ENCODE measurements at places on chromosomes 7 and 10. TPM values are rescaled to one million over a fixed set of nuclear protein-coding genes. Genes with fewer than 3 reads are reported as not detected.

FRMD4A gene
- total RNA-seq = 9.6 TPM

MYH16 gene
- not detected for total RNA-seq

POLR2J2 gene
- 3.3 TPM for total RNA-seq

OR2A12 gene
- total RNA-seq = not detected

TRIM73 gene
- total RNA-seq = 0.92 TPM

ITPRID1 gene
- 0.28 TPM for total RNA-seq

DDC gene
- not detected for total RNA-seq

STEAP2 gene
- 2.4 TPM for total RNA-seq

C10orf90 gene
- 0.12 TPM for total RNA-seq

DDIT4 gene
- 417 TPM for total RNA-seq

ZNF804B gene
- total RNA-seq = not detected

HMX3 gene
- not detected for total RNA-seq

KEL gene
- 0.32 TPM for total RNA-seq

SLC39A12 gene
- 0.08 TPM for total RNA-seq

VAX1 gene
- 0.12 TPM for total RNA-seq

Measured in esophagus mucosa (tissue), 1 donor.